ENCODE measurements at places on chromosomes 6 and 20.

- no peak overlapping the region for H3K4me3 ChIP-seq
- no peaks in the 10 kb centered on the region for H3K27me3 ChIP-seq
- no peak for DNase-seq
- peaks cover 5% of the 10 kb centered on the region for H3K4me1 ChIP-seq
Observed at GRCh38 chr6:90472716-90473115, 114.2 kb downstream of the MAP3K7 start.

GRCh38 chr20:10580700-10581099, 93.1 kb downstream of the JAG1 start:
- H3K27me3 ChIP-seq, result no peaks in the 10 kb centered on the region
- DNase-seq, result no peak
- H3K36me3 ChIP-seq, result no peaks in the 10 kb centered on the region
- H3K4me3 ChIP-seq, result no peak overlapping the region
- H3K27ac ChIP-seq, result no peak overlapping the region

DNA sequence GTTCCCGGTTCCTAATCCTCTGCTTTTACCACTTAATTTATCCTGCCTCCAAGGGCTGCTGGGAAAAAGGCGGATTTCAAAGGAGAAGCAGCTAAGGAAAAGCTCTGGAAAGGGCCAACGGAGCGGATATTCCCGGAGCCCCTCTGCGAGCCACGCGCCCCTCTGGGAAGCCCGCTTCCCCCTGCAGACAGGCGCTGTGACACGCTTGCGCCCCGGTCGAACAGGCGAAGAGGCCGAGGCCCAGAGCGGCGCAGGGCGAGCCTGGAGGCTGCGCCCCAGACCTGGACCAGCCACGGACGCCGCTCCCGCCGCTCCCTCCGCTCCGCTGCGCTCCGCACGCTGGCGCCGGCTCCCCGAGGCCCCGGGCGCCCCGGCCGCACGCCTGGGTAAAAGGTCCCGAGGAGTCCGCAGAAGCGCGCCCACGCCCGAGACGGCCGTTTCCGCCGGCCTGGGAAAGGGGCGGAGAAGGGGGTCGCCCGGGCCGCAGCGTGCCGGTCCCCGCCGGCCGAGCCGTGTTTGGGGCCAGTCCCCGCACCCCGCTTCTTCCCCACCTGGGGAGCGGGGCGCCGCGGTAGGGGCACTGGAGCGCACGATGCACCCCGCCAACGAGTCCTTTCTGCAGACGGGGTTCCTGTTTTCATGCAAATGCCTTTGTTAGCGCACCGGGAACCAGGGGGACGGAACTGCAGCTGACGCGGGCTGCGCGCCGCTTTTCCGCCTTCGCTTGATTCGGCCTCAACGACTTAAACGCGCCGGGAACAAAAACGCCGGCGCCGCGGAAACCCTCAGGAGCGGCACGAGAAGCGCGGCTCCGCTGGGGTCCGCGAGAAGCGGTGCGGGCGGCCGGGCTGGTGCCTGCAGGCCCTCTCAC, 91.9 kb upstream of the SIRPA start:
- no peak overlapping the region for H3K27ac ChIP-seq
- no peaks in the 10 kb centered on the region for H3K36me3 ChIP-seq
- DNase-seq, result no peak
- peaks cover 4% of the 10 kb centered on the region for H3K27me3 ChIP-seq
- H3K4me1 ChIP-seq, result no peaks in the 10 kb centered on the region
- no peak overlapping the region for H3K4me3 ChIP-seq

GRCh38 chr6:111676383-111676782, 70.7 kb upstream of the TRAF3IP2 start:
- no peak overlapping the region for H3K27ac ChIP-seq
- peaks cover 24% of the 10 kb centered on the region for H3K27me3 ChIP-seq
- no peaks in the 10 kb centered on the region for H3K4me1 ChIP-seq

- no peaks in the 10 kb centered on the region for H3K4me1 ChIP-seq
- no peak for DNase-seq
- no peak overlapping the region for H3K27ac ChIP-seq
- H3K27me3 ChIP-seq, result peaks cover 13% of the 10 kb centered on the region
- no peaks in the 10 kb centered on the region for H3K36me3 ChIP-seq
- H3K4me3 ChIP-seq, result no peak overlapping the region
Observed at GRCh38 chr6:89597988-89598387, 40.6 kb downstream of the LYRM2 start.

GRCh38 chr6:167699141-167699931, 127.4 kb upstream of the AFDN start:
- H3K36me3 ChIP-seq, result no peaks in the 10 kb centered on the region
- H3K27me3 ChIP-seq, result peaks cover 48% of the 10 kb centered on the region
- H3K4me3 ChIP-seq, result no peak overlapping the region
- DNase-seq, result no peak
- H3K27ac ChIP-seq, result no peak overlapping the region

GRCh38 chr6:34004706-34005105, 141.2 kb downstream of the GRM4 start:
- H3K27ac ChIP-seq, result no peak overlapping the region
- DNase-seq, result no peak
- 0 out of 2 replicates have a peak, but pooled peaks cover 3% of the 10 kb centered on the region for H3K4me1 ChIP-seq
- H3K27me3 ChIP-seq, result peaks cover 64% of the 10 kb centered on the region

- H3K27me3 ChIP-seq, result no peaks in the 10 kb centered on the region
- no peak overlapping the region for H3K4me3 ChIP-seq
- H3K27ac ChIP-seq, result no peak overlapping the region
- H3K36me3 ChIP-seq, result no peaks in the 10 kb centered on the region
Observed at GRCh38 chr6:35945650-35946025, 24.7 kb upstream of the SRPK1 start.

- no peak for DNase-seq
- no peaks in the 10 kb centered on the region for H3K4me1 ChIP-seq
- H3K27me3 ChIP-seq, result peaks cover 28% of the 10 kb centered on the region
- H3K4me3 ChIP-seq, result no peak overlapping the region
- H3K27ac ChIP-seq, result no peak overlapping the region
Observed at GRCh38 chr6:87791485-87791884, 89.5 kb upstream of the AKIRIN2 start.

DNA sequence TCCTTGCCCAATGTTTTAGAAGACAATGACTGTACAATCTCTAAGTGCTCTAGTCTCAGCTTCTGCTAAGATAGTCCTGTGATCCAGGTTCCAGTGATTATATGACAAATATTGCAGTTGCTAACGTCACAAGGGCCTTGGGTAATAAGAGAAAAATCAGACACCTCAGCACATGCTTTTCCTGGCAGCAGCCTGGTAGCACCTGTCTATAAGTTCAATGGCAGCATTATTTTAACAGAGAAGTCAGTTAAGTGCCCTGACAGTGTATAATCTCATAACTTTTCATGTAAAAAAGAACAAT, 121.3 kb upstream of the BCLAF1 start:
- H3K4me3 ChIP-seq, result no peak overlapping the region
- no peak overlapping the region for H3K27ac ChIP-seq
- no peaks in the 10 kb centered on the region for H3K27me3 ChIP-seq
- no peak for DNase-seq
- H3K36me3 ChIP-seq, result no peaks in the 10 kb centered on the region

- H3K36me3 ChIP-seq, result no peaks in the 10 kb centered on the region
- no peak overlapping the region for H3K4me3 ChIP-seq
- no peaks in the 10 kb centered on the region for H3K4me1 ChIP-seq
- peaks cover 18% of the 10 kb centered on the region for H3K27me3 ChIP-seq
Observed at GRCh38 chr6:1837826-1838225, 228.1 kb downstream of the FOXC1 start.

DNA sequence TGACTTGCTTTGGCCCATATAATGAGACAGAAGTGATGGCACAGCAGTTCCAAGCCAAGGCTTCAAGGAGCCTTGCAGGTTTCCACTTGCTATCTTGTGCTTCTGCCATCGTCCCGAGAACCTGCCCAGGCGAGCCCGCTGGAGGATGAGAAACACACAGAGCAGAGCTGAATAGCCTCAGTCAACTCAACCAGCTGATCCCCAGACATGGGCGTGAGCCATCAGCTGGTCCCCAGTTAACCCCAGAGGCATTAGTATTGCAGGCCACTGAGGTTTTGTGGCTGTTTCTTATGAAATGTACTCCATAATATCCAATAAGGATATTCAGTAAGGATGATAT, 81.7 kb upstream of the SHLD1 start:
- peaks cover 6% of the 10 kb centered on the region for H3K4me1 ChIP-seq
- no peak for DNase-seq
- H3K27me3 ChIP-seq, result no peaks in the 10 kb centered on the region
- no peaks in the 10 kb centered on the region for H3K36me3 ChIP-seq
- no peak overlapping the region for H3K4me3 ChIP-seq

DNA sequence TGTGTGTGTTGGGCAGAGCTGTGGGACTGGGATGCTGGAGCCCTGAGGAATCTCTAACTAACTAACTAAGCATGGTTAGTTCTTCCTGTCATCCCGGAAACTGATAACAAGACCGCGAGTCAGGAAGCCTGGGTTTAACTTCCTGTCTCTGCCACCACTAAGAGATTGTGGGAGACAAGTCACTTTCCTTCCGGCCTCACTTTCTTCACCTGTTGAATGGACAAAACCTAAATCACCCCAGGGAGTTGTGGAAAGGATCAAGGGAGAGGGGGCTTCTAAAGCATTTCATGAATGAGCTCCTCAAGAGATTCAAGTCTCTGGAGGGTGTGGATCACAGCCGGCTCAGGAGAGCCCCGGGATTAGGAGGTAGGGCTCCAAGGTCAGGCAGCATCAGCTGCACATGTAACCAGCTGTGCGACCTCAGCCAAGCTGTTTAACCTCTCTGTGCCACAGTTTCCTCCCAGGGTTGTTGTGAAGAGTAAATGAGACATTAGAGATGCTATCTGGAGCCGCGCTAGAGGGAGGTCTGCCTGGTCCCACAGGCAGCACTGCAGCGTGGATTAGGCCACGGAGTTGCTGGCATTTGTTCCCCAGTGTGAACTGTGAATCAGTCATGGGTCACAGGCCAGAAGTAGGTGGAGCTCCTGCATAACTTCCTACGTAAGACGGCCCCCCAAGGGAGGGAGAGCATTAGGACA, 105.1 kb downstream of the TOX2 start:
- H3K36me3 ChIP-seq, result no peaks in the 10 kb centered on the region
- H3K4me3 ChIP-seq, result no peak overlapping the region
- DNase-seq, result no peak
- no peaks in the 10 kb centered on the region for H3K4me1 ChIP-seq

GRCh38 chr6:31977816-31978431, 3.9 kb upstream of the C4A start:
- H3K27ac ChIP-seq, result peak overlapping the region; percentile 42
- peaks cover 42% of the 10 kb centered on the region for H3K4me1 ChIP-seq
- H3K36me3 ChIP-seq, result peaks cover 18% of the 10 kb centered on the region

GRCh38 chr20:11845340-11845739, 72.4 kb upstream of the BTBD3 start:
- no peaks in the 10 kb centered on the region for H3K27me3 ChIP-seq
- no peak for DNase-seq
- no peaks in the 10 kb centered on the region for H3K36me3 ChIP-seq

DNA sequence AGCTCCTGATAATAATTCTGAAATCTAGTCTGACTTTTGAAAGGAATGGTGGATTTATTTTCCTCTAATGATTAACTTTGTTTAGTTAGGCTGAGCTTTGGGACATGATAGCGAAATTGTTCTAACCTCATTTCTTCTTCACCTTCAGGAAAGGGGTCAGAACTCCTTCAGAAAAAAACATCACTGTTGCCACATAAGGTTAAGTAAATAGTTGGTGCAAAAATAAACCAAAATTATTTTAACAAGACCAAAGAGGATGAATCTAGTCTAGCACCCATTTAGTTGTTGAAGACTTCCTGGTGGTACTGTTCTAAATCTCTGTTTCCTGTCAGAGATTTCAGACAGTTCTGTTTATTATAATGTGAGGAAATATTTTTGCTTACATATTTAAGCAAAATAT, 379.8 kb downstream of the UTRN start:
- no peak overlapping the region for H3K27ac ChIP-seq
- DNase-seq, result no peak
- H3K4me3 ChIP-seq, result no peak overlapping the region
- H3K4me1 ChIP-seq, result no peaks in the 10 kb centered on the region
- no peaks in the 10 kb centered on the region for H3K27me3 ChIP-seq

DNA sequence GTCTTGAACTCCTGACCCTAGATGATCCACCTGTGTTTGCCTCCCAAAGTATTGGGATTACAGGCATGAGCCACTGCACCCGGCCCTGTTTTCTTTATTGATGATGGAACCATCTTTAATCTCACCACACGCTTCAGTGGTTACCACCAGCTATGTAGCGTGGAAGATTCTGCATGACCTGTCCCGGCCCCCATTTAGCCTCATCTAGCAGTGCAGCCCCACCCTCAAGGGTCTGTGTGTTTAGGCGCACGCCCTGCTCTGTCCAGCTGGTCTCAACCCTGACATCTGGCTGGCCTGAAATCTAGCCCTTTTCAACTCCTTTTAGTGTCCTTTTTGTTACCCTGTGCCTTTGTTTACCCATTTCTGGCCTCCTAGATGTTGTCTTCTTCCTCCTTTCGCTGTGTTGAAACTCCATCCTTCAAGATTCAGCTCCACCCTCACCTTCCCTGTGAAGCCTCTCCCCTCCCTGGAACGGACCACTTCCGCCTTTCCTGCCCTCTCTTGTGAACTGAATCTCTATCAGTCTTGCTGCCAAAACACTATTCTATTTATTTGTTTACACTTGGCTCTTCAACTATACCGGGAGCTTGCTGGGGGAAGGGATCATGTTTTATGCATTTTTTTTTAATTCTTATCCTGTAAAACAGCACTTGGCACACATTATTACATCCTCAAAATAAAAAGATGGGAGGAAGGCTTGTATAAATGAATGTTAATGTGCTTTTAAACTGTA, 101.0 kb upstream of the MTHFD1L start:
- no peaks in the 10 kb centered on the region for H3K4me1 ChIP-seq
- H3K27me3 ChIP-seq, result peaks cover 17% of the 10 kb centered on the region
- H3K36me3 ChIP-seq, result no peaks in the 10 kb centered on the region
- H3K27ac ChIP-seq, result no peak overlapping the region

DNA sequence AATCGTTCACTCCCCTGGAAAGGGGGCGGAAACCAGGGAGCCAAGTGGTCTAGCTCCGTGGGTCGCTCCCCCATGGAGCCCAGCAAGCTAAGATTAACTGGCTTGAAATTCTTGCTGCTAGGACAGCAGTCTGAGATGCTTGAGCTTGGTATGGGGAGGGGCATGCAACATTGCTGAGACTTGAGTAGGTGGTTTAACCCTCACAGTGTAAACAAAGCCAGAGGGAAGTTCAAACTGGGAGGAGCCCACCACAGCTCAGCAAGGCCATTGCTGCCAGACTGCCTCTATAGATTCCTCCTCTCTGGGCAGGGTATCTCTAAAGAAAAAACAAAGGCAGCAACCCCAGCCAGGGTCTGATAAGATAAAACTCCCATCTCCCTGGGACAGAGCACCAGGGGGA, 43.2 kb downstream of the COL21A1 start:
- no peak overlapping the region for H3K4me3 ChIP-seq
- no peak for DNase-seq
- no peaks in the 10 kb centered on the region for H3K36me3 ChIP-seq

- no peak overlapping the region for H3K4me3 ChIP-seq
- no peaks in the 10 kb centered on the region for H3K36me3 ChIP-seq
- H3K27me3 ChIP-seq, result no peaks in the 10 kb centered on the region
- no peaks in the 10 kb centered on the region for H3K4me1 ChIP-seq
- DNase-seq, result no peak
Observed at GRCh38 chr6:120173250-120173649, 823.7 kb upstream of the MAN1A1 start.

GRCh38 chr6:16166871-16167608, 38.2 kb downstream of the MYLIP start:
- no peak overlapping the region for H3K27ac ChIP-seq
- no peaks in the 10 kb centered on the region for H3K36me3 ChIP-seq
- no peaks in the 10 kb centered on the region for H3K27me3 ChIP-seq
- DNase-seq, result no peak
